ENCODE measurements at places on chromosomes 12 and 14.

DNA sequence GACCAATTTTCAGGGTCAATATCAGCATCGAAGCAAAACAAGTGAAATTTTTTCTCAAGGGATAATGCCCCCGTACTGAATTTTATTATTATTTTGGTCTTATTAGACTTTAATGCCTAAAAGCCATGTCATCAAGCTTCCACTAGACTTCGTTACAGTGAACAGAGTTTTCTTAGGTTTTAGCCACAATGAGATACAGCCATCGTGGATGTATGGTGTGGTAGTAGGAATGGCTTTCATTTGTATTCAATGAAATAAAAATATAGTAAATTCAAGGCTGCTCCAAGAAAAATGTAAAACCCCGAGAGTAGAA is 11.7 kb downstream of the TAOK3 start:
- DNase-seq = no peak

DNA sequence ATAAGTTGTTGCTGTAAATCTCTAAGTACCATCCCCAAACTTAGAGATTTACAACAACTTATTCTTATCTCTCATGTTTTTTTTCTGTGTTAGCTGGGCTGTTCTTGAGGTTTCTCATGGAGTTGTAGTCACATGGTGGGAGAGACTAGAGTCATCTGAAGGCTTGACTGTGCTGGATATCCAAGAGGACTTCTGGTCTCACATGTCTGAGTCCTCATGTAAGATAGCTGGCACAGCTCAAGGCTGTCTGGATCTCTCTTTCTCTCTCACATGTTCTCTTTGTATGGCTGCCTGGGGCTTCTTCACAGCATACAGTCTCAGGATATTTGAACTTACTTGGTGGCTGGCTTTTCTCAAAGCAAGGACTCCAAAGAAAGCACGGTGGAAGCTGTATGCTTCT is 63.8 kb downstream of the DACT1 start:
- no peak for DNase-seq

DNA sequence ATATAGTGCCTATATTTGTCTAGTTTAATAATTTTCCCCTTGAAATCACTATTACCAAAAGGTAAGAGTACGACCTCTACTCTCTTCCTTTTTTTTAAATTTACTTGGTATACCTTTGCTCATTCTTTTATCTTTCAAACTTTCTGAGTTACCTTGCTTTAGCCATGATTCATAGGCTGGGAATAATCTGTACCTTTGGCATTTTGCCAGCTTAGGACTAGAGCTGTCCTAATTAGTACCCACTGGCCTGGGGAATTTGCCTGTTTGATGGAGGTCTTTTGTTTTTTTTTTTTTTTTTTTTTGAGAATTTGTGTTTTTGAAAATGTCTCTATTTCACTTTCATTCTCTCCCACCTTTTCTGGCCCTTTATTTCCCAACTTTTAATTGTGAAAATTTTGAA is 8.7 kb upstream of the SLC4A8 start:
- no peak for DNase-seq

- no peak for DNase-seq
These were observed 58.7 kb downstream of the ITPK1 start for GRCh38 chr14:93056840-93057585.

- no peak for DNase-seq
These were observed 19.7 kb upstream of the DUSP16 start for GRCh38 chr12:12582193-12582881.

DNA sequence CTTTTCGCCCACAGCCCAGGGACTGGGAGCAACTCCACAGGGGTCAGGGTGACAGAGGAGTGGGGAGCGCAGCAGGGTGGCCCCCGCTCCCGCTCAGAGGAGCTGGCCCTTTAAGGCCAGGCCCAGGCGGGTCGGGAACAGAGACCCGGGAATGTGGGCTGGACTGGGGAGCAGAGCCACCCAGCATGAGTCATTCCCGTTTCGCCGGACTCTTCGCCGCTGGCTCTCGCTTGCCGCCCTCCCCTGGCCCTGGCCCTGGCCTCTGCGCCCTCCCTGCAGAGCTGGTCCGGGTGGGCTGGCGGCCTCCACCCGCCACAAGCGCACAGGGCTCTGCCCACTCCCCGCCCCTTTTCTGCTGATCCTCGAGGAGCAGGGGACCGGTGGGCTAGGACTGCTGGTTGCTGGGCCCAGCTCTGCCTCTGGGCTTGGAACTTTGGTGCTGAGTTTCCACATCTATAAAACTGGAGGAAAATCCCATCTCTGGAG is 92.8 kb downstream of the NINJ2 start:
- DNase-seq = no peak

DNA sequence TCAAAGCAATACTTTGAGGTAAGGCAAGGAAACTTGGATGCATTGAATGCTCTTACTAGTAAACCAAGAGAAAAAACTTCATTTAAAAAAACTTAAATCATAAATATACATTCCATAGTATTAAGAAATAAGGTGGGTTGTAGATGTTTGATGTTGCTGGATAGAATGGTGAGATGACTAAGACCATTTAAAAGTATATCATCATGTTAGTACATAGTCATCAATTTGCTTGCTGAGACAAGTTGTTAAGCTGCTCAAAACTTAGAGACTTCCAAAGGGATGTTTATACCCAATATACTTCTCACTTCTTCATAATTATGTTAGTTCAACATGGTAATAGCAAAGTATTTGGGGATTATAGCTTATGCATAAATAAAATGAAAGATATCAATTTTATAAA is 675.5 kb upstream of the MGAT4C start:
- DNase-seq = no peak

DNA sequence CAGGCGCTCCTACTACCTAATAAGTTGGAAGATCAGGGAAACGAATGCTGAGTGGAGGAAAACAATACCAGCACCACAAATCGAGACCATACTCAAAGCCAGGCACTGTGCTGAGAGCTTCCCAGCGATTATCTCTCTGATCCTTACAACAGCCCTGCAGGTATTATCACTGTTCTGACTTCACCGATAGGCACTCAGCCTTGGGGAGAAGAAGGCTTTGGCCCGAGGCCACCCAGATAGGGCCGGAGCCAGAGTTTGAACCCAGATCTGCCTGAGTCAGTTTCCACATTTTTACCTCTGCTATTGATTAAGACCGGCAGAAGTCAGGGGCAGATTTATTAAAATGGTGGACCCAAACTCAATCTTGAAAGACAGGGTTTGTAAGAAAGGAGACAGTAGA is 4.9 kb downstream of the SVOP start:
- no peak for DNase-seq

- no peak for DNase-seq
These were observed 38.2 kb upstream of the INF2 start for GRCh38 chr14:104650981-104651875.

GRCh38 chr14:66070542-66071319 is 415.4 kb upstream of the CCDC196 start:
- DNase-seq = peak; percentile 64

DNA sequence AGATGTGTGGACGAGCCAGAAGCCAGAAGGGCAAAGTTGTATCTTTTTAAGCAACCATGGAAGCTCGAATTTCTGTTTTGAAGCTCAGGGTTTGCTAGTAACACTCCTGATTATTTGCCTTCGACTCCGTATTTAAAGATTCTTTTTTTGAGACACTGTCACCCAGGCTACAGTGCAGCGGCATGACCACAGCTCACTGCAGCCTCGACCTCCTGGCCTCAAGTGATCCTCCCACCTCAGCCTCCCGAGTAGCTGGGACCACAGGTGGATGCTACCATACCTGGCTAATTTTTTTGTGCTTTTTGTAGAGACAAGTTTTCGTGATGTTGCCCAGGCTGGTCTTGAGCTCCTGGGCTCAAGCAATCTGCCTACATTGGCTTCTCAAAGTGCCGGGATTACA is 18.7 kb upstream of the OASL start:
- no peak for DNase-seq

DNA sequence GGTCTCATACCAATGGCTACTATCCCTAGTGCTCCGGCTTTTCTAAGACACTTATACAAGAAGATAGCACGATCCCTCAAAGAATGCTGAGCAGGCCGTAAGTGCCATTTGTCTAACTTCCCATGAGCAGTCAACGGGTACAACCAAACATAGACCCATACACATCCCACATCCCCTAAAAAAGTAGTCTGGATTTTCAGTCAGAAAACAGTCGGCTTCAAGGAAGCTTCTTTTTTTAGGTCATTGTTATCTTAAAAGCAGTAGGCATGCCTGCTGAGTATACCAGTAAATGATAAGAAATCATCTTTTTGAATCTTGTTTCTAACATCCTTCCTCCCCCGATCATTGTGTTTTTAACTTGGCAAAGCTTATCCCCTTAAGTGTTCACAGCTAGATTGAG is 19.8 kb downstream of the OSBPL8 start:
- no peak for DNase-seq

- DNase-seq = no peak
These were observed 71.7 kb downstream of the SCN8A start for GRCh38 chr12:51662728-51663154.

DNA sequence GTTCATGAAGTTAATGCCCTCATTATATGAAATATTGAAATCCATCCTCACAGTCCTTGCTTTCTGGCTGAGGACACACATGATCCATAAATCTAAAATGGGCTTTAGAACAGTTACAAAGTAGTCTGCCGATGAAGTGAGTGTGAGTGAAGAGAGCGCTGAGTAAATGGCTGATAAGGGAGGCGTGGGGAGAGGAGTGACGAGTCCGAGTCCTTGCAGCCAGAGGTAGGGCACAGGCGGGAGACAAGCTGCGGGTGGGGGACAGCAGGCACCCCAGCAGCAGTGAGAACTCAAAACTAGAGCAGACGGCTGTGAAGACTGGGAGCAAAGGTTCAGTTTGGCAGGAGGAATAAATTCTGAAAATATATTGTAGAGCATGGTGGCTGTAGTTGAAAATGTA is 140.1 kb upstream of the ATP2B1 start:
- no peak for DNase-seq

- DNase-seq = no peak
These were observed 21.6 kb upstream of the SDR39U1 start for GRCh38 chr14:24463884-24464785.

GRCh38 chr14:22289570-22289969 is 299.5 kb downstream of the DAD1 start:
- DNase-seq = no peak

DNA sequence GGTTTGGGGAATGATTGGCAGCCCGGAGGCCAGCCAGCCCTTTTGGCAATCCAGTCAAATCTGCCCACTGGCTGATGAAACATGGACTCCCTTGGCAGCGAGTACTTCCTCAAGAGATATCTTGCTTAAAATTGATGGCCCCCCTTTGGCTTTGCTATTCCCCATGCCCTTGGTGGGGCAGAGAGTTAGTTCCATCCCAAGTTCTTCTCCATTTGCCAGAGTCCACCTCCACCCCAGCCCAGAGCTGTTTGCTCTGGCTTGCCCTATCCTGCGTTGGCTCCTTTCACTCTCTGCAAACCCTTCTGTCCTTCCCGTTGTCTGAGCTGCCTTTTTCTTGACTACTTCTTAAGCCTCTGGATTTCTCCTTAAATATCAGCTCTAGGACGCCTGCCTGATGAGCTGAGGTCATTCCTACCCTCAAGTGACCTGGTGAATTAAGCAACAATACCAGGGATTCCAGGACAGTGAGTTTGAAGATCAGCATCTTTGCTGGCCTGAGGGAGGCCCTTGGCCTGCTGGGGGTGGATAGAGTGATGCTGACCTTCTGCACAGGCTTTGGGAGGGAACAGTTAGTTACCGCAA is 212.0 kb downstream of the CACNA1C start:
- no peak for DNase-seq

DNA sequence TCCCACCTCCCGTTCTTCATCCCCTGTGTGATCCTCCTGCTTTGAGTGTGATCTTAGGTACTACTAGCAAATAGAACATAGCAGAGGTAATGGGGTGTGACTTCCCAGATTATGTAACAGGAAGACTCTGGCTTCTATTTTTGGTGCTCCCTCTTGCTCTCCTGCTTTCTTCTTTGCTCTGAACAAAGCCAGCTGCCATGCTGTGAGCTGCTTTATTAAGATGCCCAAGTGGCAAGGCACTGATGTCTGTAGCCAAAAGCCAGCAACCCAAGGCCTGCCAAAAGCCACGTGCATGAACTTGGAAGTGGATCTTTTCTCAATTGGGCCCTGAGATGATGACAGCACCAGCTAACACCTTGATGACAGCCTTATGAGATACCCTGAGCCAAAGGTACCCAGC is 5.8 kb upstream of the MFAP5 start:
- no peak for DNase-seq

GRCh38 chr14:70716958-70717357 is 75.2 kb downstream of the TTC9 start:
- DNase-seq = no peak

GRCh38 chr14:75025082-75025481 is 22.4 kb downstream of the EIF2B2 start:
- DNase-seq = no peak

DNA sequence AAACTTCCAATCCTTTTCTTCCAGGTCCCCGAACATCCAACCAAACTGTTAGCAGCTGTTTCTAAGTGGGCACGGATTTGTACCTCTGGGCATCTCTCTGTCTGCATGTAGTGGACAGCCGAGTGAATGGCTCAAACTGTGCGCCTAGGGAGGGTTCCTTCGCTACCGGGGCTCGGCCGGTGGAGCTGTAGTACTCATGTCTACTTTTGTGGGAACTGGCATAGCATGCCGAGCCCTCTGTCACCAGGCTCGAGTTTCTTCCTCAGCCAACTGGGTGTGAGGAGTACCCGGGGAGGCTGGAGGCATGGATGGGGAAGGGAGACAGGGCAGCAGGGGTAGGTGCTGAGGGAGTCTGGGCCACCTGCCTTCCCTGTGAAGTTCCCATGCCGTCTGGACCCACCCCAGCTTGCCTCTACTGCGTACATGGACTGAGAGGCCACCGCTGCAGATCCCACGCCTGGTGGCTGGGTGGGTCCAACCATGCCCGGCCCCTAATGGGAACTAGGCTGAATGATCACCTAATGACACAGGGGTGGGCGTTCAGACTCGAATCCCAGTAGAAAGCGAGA is 23.0 kb downstream of the TNFAIP2 start:
- no peak for DNase-seq

- no peak for DNase-seq
These were observed 193.0 kb downstream of the C12orf50 start for GRCh38 chr12:87836190-87836589.

GRCh38 chr12:107760207-107760808 is 629 bp downstream of the PRDM4 start:
- DNase-seq = no peak

Measured in stimulated activated CD8-positive, alpha-beta memory T cell treated with anti-CD3 and anti-CD28 coated beads, Interleukin-7, amount 100 ng/mL, for 24 hours (primary cell).